EL (cell line): ENCODE measurements at places on chromosomes 5 and 9.

DNA sequence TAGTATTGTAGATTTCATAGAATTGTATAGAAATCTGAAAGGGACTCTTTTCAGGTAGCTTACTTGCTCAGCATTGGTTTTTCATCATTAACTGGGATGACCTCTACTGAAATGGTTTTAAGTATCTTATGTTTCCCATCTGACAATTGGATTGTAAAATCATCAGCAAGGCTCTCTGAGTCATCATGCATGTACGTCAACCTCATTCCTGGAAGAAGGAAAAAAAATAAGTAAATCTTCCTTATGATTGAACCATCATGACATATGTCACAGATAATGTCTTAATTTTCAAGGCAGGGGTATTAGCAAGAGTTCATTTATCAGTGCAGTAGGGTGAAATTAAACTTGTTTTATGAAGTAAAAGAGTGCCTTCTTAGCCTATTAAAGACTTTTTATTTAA lies 74.9 kb upstream of the CER1 start:
- DNase-seq, result no peak

- DNase-seq, result no peak
Observed at GRCh38 chr9:95429096-95429495, 87.7 kb downstream of the PTCH1 start.

- no peak for DNase-seq
Observed at GRCh38 chr5:101543780-101544179, 640.7 kb upstream of the ST8SIA4 start.

GRCh38 chr5:124980163-124980941 lies 233.9 kb upstream of the ZNF608 start:
- no peak for DNase-seq

GRCh38 chr5:11302663-11303062 lies 541.6 kb upstream of the DAP start:
- DNase-seq, result no peak

DNA sequence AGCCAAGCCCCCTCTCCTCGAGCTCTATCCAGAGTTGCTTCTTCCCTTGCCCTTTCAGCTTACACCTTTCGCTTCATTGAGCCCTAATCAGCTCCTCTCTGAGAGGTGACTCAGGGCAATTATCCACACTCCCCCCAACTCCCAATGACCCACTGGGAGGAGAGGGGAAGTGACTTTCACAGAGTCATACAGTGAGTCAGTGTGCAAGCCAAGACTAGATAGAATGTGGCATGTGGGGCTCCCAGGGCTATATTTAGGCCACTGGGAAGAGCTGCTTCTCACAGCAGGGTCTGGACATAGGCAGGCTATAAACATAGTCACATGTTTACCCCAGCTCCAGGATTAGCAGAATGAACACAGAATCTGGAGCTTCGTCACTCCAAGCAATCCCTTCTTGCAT lies 57.4 kb downstream of the NRG2 start:
- DNase-seq, result peak; percentile 88

DNA sequence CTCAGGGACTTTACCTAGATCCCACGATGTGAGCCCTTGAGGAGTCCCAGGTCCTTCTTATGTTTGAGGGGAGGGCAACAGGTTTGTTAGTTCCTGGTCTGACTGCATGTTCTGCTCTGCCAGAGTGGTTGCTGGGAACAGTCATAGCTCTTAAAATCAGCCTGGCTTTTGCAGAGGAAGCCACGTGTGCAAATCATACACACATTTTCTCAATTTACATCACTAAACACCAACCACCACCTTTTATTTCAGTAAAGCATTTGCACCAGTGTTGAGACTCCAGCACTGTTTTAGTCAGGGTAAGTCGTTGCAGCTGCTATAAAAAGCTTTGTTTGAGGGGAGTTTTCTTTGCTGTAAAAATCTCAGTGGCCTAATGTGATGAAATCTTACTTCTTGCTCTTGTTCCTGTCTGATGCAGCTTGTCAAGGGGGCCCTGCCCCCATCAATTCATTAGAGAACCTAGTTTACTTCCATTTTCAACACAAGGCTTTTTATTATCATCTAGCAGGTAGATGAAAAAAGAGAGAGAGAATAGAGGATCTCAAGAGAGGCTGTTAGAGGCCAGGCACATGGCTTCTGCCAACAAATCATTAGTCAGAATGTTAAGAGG lies 70.3 kb upstream of the VCAN start:
- DNase-seq, result no peak

DNA sequence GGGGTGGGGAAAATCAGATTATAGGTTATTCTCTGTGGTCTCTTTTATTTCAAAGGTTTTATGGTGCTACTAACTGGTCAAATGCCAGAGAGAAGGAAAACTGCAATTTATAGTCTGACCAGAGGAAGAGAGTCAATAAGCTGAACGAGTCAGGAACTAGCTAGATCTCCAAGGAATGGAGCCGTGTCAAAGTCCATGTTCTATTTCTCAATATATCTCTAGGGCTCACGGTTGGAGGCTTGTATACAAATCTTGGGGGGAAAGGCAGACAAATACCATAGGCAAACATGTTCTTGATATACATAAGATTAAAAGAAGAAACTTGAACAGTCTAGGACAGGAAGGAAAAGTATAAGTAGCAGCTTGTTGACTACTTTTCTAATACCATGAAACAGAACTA lies 627.1 kb downstream of the PDE4D start:
- no peak for DNase-seq

DNA sequence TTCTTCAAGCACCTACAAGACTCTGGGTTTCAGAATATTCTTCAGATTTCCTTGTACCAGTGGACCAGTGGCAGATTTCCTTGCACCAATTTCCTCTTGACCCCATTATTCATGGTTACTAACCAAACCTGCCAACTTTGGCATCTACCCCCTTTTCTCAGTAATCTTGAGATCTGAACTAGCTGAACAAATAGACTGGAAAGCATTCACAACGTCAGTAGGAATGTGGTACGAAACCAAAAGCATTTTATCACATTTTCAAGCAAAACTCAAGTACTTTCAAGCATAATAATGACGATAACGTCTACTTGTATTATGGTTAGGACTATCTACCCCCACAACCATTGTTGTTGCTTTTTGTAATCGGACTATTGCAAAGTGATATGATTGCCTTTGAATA lies 1217.3 kb downstream of the PTPRD start:
- DNase-seq, result no peak

- no peak for DNase-seq
Observed at GRCh38 chr9:86846656-86847055, 100.7 kb downstream of the GAS1 start.

- peak; percentile 96 for DNase-seq
Observed at GRCh38 chr5:77491783-77492652, at the start of gene WDR41. Gene WDR41, minus strand, starts transcription at chr5:77492316. Its CDS starts 96 bp downstream, at chr5:77492220.

GRCh38 chr5:173953528-173954090 lies 35.4 kb upstream of the C5orf47 start:
- DNase-seq, result peak; percentile 76

GRCh38 chr5:132103332-132103951 lies 29.9 kb downstream of the CSF2 start:
- peak; percentile 95 for DNase-seq
